PC-3 (cell line): ENCODE measurements at places on chromosomes 3 and 15. TPM values are rescaled to one million over a fixed set of nuclear protein-coding genes. Genes with fewer than 3 reads are reported as not detected.

- peaks cover 17% of the 10 kb centered on the region for H3K36me3 ChIP-seq
- H3K27ac ChIP-seq = no peak overlapping the region
- no peak for DNase-seq
- H3K4me1 ChIP-seq = peaks cover 13% of the 10 kb centered on the region
- no peaks in the 10 kb centered on the region for H3K27me3 ChIP-seq
- no peak overlapping the region for H3K4me3 ChIP-seq
These were observed 9.2 kb downstream of the UBA5 start for GRCh38 chr3:132669256-132669777.

- peak; percentile 63 for DNase-seq
- H3K27me3 ChIP-seq = no peaks in the 10 kb centered on the region
- H3K4me3 ChIP-seq = no peak overlapping the region
- H3K36me3 ChIP-seq = no peaks in the 10 kb centered on the region
These were observed 211.5 kb downstream of the NFKBIZ start for GRCh38 chr3:102060814-102061213.

DNA sequence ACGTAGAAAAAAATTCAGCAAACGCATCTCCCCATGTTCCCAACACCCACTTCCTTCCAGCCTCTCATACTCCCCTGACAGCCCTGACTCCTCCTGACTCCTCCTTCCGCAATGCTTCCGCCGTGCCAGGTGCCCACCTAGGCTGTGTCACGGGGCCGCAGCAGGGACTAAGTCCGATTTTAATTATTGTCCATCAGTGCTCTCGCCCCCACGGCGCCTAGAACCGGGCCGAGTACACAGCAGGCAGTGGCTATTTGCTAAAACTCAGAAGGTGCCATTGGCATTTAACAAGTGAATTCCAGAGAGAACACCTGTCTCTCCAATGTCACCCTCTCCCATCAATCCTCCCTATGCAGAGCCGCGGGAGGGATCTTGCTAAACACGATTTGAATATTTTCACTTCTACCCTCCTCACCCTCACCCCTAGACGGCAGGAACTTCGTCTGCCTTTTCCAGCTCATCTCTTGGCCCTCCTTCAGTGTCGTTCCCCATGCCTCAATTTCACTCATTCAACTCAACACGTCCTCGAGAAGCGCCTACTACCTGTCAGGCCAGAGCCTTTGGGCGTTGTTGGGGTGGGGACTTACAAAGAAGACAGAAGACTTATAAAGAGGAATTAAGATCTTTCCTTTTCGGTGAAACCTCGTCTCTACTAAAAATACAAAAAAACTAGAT is 11.5 kb upstream of the SHF start:
- H3K4me1 ChIP-seq = 0 out of 2 replicates have a peak, but pooled peaks cover 4% of the 10 kb centered on the region
- DNase-seq = peak; percentile 26
- H3K27me3 ChIP-seq = no peaks in the 10 kb centered on the region
- peak overlapping the region; percentile 92 for H3K4me3 ChIP-seq

The STARD9 gene
- total RNA-seq = 4.9 and 5.0 TPM in 2 replicates

The GOLGA8M gene
- 0.51 TPM in 1 of 2 replicates, not detected in the other for total RNA-seq

The TPM1 gene
- total RNA-seq = 127 and 156 TPM in 2 replicates

The POLQ gene
- total RNA-seq = 9.6 and 22.2 TPM in 2 replicates

The SPINT1 gene
- 177 and 244 TPM in 2 replicates for total RNA-seq

The SEMA6D gene
- total RNA-seq = 0.52 and 0.91 TPM in 2 replicates

DNA sequence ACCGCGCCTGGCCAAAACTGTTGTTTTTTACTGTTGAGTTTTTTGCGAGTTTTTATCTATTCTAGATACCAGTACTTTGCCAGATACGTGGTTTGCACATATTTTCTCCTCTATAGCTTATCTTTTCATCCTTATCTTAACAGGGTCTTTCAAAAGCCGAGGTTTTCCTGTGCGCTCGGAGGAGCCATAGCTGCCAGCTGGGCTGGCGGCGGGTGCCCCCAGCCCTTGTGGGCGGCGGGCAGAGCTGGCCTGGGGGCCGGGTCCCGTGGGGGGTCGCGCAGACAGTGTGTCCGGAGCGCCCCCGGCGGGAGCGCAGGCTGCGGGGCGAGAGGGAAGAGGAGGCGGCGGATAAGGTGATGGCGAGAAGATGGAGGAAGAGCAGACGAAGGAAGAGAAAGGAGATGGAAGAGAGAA is 11.1 kb upstream of the EIF4A2 start:
- H3K27me3 ChIP-seq = no peaks in the 10 kb centered on the region
- no peak overlapping the region for H3K27ac ChIP-seq
- no peak for DNase-seq
- no peak overlapping the region for H3K4me3 ChIP-seq
- H3K36me3 ChIP-seq = no peaks in the 10 kb centered on the region

- no peaks in the 10 kb centered on the region for H3K4me1 ChIP-seq
- no peaks in the 10 kb centered on the region for H3K27me3 ChIP-seq
- H3K36me3 ChIP-seq = no peaks in the 10 kb centered on the region
- no peak for DNase-seq
- H3K27ac ChIP-seq = no peak overlapping the region
These were observed 601.2 kb downstream of the PYDC2 start for GRCh38 chr3:192062186-192062585.

The OR5K2 gene
- not detected in 2 replicates for total RNA-seq

DNA sequence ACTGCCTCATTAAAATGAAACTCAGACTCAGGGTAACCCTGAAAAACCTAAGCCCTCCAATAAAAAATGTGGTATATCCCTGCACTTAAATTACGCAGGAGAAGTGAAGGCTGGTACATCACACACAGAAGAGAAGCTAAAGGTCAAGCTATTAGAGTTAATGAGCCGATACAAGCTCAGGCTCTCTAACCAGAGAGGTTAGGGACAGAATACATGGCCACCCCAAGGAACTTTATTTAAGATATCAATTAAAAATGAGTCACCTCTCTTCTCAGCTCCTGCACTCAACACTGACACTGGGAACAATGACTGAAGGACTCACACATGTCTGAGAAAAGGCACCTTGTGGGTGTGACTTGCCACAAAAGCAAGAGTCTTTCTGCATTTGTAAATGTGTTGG is 800.6 kb upstream of the CFAP20DC start:
- no peak overlapping the region for H3K27ac ChIP-seq
- H3K27me3 ChIP-seq = no peaks in the 10 kb centered on the region
- H3K36me3 ChIP-seq = no peaks in the 10 kb centered on the region
- no peak for DNase-seq
- H3K4me3 ChIP-seq = no peak overlapping the region
- no peaks in the 10 kb centered on the region for H3K4me1 ChIP-seq

The RHCG gene
- not detected in 2 replicates for total RNA-seq

DNA sequence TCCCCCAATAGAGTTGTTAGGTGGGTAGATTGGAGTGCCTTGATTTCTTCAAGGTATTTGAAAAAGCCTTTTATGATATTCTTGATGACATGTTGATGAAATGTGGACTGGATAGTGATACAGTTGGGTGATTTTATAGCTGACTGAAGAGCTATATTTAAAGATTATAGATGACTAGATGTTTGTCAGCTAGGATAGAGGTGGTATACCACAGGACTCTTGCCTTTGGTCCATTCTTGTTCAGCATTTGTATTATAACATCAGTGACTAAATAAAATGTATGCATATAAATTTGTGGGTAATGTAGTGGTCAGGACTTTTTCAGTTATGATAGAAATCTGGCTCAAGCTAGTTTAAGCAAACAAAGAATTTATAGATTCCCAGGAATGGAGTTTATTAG is 143.9 kb downstream of the ZNF609 start:
- H3K27me3 ChIP-seq = no peaks in the 10 kb centered on the region
- no peak overlapping the region for H3K4me3 ChIP-seq
- no peaks in the 10 kb centered on the region for H3K36me3 ChIP-seq
- H3K27ac ChIP-seq = peak overlapping the region; percentile 42; the same call in 1 of the 2 replicates
- H3K4me1 ChIP-seq = peaks cover 19% of the 10 kb centered on the region
- DNase-seq = peak; percentile 32

- H3K27me3 ChIP-seq = no peaks in the 10 kb centered on the region
- no peaks in the 10 kb centered on the region for H3K36me3 ChIP-seq
These were observed 1.5 kb downstream of the SFMBT1 start for GRCh38 chr3:53044371-53044710.

The PPCDC gene
- 31.0 and 31.5 TPM in 2 replicates for total RNA-seq

The CD96 gene
- total RNA-seq = not detected in 2 replicates

DNA sequence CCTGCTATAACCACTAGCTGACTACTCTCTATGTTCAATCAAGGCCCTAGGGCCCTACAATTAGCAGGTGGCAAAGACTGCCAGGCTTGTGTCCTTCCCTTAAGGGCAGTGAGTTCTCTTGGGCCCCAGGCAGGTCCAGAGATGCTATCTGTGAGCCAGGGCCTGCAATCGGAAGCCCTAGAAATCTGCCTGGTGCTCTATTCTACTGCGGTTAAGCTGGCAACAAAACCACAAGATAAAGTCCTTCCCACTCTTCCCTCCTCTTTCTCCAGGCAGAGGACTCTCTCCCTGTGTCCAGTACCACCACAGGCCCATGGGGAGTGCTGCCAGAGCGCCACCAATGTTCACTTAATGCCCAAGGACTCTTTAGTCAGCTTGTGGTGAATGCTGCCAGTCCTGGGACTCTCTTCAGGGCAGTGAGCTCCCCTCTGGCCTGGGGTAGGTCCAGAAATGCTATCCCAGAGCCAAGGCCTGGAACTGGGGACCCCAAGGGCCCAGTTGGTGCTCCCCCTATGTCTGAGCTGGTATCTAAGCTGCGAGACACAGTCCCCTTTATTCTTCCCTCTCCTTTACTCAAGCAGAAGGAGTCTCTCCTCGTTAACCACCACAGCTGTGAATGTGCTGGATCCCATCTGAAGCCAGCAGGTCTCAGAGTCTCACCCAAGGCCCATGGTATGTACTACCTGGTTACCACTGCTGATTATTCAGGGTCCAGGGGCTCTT is 34.7 kb downstream of the XXYLT1 start:
- H3K27me3 ChIP-seq = no peaks in the 10 kb centered on the region
- no peak overlapping the region for H3K27ac ChIP-seq
- no peaks in the 10 kb centered on the region for H3K36me3 ChIP-seq
- DNase-seq = no peak
- H3K4me1 ChIP-seq = no peaks in the 10 kb centered on the region

The CLK3 gene
- total RNA-seq = 56.2 and 64.1 TPM in 2 replicates

GRCh38 chr3:53320697-53321096 is 26.6 kb downstream of the DCP1A start:
- no peak overlapping the region for H3K27ac ChIP-seq
- H3K4me3 ChIP-seq = no peak overlapping the region
- peaks cover 4% of the 10 kb centered on the region; the same call in 1 of the 2 replicates for H3K4me1 ChIP-seq
- peaks cover 16% of the 10 kb centered on the region; the same call in 1 of the 2 replicates for H3K36me3 ChIP-seq
- no peaks in the 10 kb centered on the region for H3K27me3 ChIP-seq
- peak; percentile 55 for DNase-seq

The LMAN1L gene
- not detected in 2 replicates for total RNA-seq

- H3K36me3 ChIP-seq = no peaks in the 10 kb centered on the region
- H3K27ac ChIP-seq = peak overlapping the region; percentile 99
- H3K27me3 ChIP-seq = no peaks in the 10 kb centered on the region
- H3K4me3 ChIP-seq = peak overlapping the region; percentile 47; the same call in 1 of the 2 replicates
- DNase-seq = peak; percentile 90
These were observed 49.2 kb downstream of the LSM3 start for GRCh38 chr3:14227856-14228255.

GRCh38 chr3:144286235-144286910 is 314.8 kb downstream of the DIPK2A start:
- no peak for DNase-seq
- no peaks in the 10 kb centered on the region for H3K27me3 ChIP-seq
- H3K27ac ChIP-seq = no peak overlapping the region
- H3K4me1 ChIP-seq = no peaks in the 10 kb centered on the region
- H3K4me3 ChIP-seq = no peak overlapping the region

GRCh38 chr3:73449774-73450173 is 175.0 kb downstream of the PDZRN3 start:
- no peak for DNase-seq
- H3K4me3 ChIP-seq = no peak overlapping the region
- H3K4me1 ChIP-seq = no peaks in the 10 kb centered on the region
- H3K27me3 ChIP-seq = peaks cover 33% of the 10 kb centered on the region

GRCh38 chr3:194552327-194552949 is 65.6 kb upstream of the ATP13A3 start:
- H3K27me3 ChIP-seq = no peaks in the 10 kb centered on the region
- H3K4me1 ChIP-seq = peaks cover 5% of the 10 kb centered on the region; the same call in 1 of the 2 replicates
- no peak overlapping the region for H3K4me3 ChIP-seq

DNA sequence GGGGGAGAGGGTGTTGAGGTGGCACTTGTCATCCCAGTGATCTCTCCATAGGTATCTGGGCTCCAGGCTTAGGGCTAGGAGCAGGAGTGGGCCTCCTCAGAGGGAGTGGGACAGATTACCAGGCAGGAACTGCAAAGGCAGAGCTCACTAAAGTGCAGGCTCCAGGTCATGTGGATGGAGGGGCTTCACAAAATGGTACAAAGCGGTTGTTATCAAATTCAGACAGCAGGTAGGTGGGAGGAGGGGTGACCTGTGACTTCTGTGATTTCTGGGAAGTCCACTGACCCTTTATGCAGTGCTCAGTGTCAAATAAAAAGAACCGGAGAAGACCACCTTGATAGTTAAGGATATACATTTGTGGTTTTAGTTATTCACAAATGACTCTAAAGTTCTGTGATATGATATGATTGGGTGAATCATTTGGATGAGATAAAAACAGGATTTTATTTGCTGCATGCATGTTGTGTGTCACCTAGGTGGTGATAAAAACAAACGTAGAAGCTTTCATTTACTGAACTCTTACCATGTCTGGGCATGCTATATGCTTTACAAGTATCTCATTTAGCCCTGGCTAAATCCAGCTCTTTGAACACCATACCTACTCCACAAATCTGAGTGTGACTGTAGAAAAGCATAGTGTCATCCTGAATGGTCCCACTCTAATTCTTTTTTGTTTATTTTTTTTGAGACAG is 20.2 kb downstream of the ST6GAL1 start:
- no peak overlapping the region for H3K4me3 ChIP-seq
- no peaks in the 10 kb centered on the region for H3K27me3 ChIP-seq
- no peak for DNase-seq
- no peak overlapping the region for H3K27ac ChIP-seq
- no peaks in the 10 kb centered on the region for H3K36me3 ChIP-seq
- no peaks in the 10 kb centered on the region; the same call in 1 of the 2 replicates for H3K4me1 ChIP-seq

DNA sequence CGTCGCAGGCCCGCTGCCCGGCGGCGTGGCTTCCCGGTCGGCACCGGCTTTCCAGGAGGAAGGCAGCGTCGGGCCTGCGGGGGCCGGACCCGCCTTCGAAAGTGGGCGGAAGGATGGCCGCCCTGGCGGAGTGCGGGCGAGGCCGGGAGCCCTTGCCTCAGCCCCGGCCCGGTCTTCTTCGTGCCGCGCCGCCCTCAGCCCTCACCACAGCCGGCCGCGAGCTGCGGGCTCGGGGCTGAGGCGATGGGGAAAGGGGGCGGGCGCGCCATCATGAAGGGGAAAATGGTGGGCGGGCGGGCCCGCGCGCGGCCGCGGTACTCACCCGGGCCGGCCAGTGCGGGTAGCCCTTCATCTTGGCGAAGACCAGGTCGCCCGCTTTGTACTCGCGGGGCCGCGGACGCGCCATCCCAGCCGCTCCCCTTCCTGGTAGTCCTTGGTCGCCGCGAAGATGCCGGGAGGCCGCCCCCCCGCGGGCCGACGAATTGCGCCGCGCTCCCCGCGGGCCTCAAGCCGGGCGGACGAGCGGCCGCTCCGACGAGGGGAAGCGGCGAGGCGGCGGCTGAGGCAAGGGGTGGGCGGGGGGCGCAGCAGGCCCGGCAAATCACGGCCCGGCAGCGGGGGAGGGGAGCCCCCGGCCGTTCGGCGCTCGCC is 489 bp downstream of the HDGFL3 start:
- H3K4me3 ChIP-seq = peak overlapping the region; percentile 83
- H3K36me3 ChIP-seq = no peaks in the 10 kb centered on the region
- peak; percentile 25 for DNase-seq

The LARP6 gene
- 133 and 166 TPM in 2 replicates for total RNA-seq

- no peaks in the 10 kb centered on the region for H3K36me3 ChIP-seq
- DNase-seq = peak; percentile 33
- H3K27me3 ChIP-seq = no peaks in the 10 kb centered on the region
- peak overlapping the region; percentile 69 for H3K27ac ChIP-seq
These were observed 836 bp upstream of the AKAP13 start for GRCh38 chr15:85379403-85380131.
